Activated CD8-positive, alpha-beta T cell treated with anti-CD3 and anti-CD28 coated beads for 36 hours (primary cell): ENCODE measurements at places on chromosomes 3 and 15. TPM values are rescaled to one million over a fixed set of nuclear protein-coding genes. Genes with fewer than 3 reads are reported as not detected.

BCHE gene
- not detected for total RNA-seq

GPR27 gene
- 0.47 TPM for total RNA-seq

ZPLD1 gene
- total RNA-seq, result not detected

SKOR1 gene
- 0.09 TPM for total RNA-seq

MUC20 gene
- total RNA-seq, result 0.65 TPM

GATA2 gene
- not detected for total RNA-seq

KLHDC8B gene
- total RNA-seq, result 2.2 TPM

ALG1L2 gene
- total RNA-seq, result not detected

HYKK gene
- 1.6 TPM for total RNA-seq

GPR15 gene
- 1.4 TPM for total RNA-seq

IL17RD gene
- not detected for total RNA-seq

XCR1 gene
- not detected for total RNA-seq

DNAH1 gene
- total RNA-seq, result 10.2 TPM

CMTM7 gene
- 37.2 TPM for total RNA-seq

LYZL4 gene
- not detected for total RNA-seq
